GM12865 (cell line): ENCODE measurements at places on chromosomes 5 and 9.

DNA sequence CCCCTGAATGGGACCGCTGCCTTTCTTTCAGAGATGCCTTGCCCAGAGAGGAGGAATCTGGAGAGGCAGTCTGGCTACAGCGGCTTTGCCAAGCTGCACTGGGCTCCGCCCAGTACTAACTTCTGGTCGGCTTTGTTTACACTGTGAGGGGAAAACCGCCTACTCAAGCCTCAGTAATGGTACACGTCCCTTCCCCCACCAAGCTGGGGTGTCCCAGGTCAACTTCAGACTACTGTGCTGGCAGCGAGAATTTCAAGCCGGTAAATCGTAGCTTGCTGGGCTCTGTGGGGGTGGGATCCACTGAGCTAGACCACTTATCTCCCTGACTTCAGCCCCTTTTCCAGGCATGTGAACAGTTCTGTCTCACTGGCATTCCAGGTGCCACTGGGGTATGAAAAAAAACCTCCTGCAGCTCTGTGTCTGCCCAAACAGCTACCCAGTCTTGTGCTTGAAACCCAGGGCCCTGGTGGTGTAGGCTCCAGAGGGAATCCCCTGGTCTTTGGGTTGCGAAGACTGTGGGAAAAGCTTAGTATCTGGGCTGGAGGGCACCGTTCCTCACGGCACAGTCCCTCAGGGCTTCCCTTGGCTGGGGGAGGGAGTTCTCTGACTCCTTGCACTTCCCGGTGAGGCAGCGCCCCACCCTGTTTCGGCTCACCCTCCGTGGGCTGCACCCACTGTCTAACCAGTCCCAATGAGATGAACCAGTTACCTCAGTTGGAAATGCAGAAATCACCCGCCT is 171.2 kb downstream of the CWC27 start:
- DNase-seq = no peak

GRCh38 chr5:143432658-143433239 is 29.3 kb upstream of the NR3C1 start:
- DNase-seq = no peak

DNA sequence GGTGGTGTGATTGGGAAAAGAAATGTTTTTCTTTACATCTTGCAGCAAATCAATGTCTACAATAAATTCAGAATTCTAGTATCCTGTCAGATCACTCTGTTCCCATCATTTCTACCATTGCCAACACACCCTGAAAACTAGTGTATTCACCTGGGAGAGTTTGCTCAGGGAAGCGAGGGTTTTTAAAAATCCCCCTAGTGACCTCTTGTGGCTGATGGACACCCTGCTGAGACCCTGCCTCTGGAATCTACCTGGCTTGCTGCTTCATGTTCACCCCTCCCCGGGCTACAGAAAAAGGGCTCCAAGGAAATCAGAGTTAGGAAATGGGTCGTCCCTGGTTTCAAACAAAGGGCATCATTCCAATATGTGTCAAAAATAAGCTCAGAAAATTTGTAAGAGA is 21.4 kb upstream of the ALDOB start:
- no peak for DNase-seq

GRCh38 chr5:173004447-173004846 is 20.9 kb downstream of the ATP6V0E1 start:
- no peak for DNase-seq

- DNase-seq = no peak
Observed at GRCh38 chr5:126009566-126009965, 413.6 kb upstream of the GRAMD2B start.

DNA sequence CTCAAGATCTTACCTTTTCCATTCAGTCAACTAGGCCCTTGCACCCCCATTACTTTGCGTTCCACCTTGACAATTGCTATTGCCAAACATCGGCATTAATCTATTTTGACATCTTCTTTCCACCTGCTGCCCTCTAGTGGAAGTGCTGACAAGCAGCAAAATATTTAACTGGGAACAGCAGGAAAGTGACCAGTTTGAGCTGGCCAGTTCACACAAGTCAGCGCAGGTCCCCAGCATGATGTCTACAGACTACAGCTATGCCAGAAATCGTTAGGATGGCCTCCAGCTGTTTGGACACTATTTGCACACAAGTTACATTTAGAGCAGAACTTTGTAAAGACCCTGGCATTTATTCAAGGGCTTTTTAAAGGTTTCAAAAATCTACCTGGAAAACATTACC is 160.1 kb downstream of the GHR start:
- peak; percentile 64 for DNase-seq

- DNase-seq = peak; percentile 79
Observed at GRCh38 chr5:127564002-127564769, 46.7 kb downstream of the PRRC1 start.

DNA sequence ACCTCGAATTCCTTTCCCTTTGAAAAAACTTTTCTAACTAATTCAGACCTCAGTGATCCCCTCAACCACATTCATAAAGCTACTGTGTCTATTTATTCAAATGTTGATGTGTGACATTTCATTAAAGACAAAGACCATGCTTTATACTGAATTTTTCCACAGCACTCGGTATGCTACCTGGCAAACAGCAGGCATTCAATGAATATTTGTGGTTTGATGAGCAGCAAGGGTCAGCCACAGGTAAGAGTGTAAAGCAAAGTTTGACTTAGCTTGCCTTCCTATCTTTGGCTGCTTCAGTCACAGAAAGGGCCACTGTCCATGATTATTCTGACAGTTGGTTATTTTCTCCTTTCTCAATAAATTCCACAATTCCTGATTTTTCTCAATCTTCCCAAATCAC is 5.1 kb upstream of the CDC42SE2 start:
- DNase-seq = no peak
